Aortic smooth muscle cell (primary cell): ENCODE measurements at places on chromosomes 2 and 18. TPM values are rescaled to one million over a fixed set of nuclear protein-coding genes. Genes with fewer than 3 reads are reported as not detected.

C1QL2 gene
- total RNA-seq: not detected in 2 replicates

CABYR gene
- 1.5 and 2.7 TPM in 2 replicates for total RNA-seq

LOXL3 gene
- total RNA-seq: 66.2 and 155 TPM in 2 replicates

ZSWIM2 gene
- total RNA-seq: not detected in 2 replicates

UBE2F gene
- 34.6 and 44.5 TPM in 2 replicates for total RNA-seq

MOGAT1 gene
- not detected in 2 replicates for total RNA-seq

FKBP1B gene
- total RNA-seq: 9.6 and 10.4 TPM in 2 replicates

HOXD4 gene
- total RNA-seq: 0.06 TPM in 1 of 2 replicates, not detected in the other

L3MBTL4 gene
- under 0.01 TPM in 1 of 2 replicates, not detected in the other for total RNA-seq

ACTR3 gene
- total RNA-seq: 245 and 318 TPM in 2 replicates

GNLY gene
- not detected in 2 replicates for total RNA-seq

RGPD3 gene
- 0.12 and 0.13 TPM in 2 replicates for total RNA-seq

CENPO gene
- 10.1 and 15.1 TPM in 2 replicates for total RNA-seq
